ENCODE measurements at places on chromosomes 16 and 17.

- DNase-seq = no peak
Observed at GRCh38 chr16:67026570-67026969, 2.4 kb upstream of the CBFB start.

- DNase-seq = no peak
Observed at GRCh38 chr17:43330876-43331639, 67.7 kb upstream of the ARL4D start.

GRCh38 chr17:77707546-77707945, 251.0 kb upstream of the TNRC6C start:
- no peak for DNase-seq

GRCh38 chr17:28716740-28717577, 709 bp downstream of the RAB34 start:
- DNase-seq = peak; percentile 51

- no peak for DNase-seq
Observed at GRCh38 chr17:67993998-67994361, 2.3 kb downstream of the C17orf58 start.

DNA sequence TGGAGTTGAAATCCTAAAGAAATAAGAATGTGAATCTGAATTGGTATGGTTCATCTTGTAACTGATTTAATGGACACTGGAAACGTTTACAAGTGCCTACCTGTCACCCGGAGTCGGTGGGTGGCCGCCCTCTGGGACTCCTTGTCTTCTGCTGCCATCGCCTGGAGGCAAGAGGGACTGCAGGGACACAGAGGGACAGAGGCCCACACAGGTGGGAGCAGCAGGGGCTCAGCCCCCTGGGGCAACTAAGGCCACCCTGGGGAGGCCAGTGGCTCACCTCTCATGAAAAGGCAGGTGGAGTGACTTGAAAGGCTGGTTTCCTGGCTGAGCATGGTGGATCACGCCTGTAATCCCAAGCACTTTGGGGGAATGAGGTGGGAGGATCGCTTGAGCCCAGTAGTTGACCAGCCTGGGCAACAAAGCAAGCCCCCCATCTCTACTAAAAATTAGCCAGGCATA, 23.2 kb downstream of the TMEM92 start:
- DNase-seq = peak; percentile 63

DNA sequence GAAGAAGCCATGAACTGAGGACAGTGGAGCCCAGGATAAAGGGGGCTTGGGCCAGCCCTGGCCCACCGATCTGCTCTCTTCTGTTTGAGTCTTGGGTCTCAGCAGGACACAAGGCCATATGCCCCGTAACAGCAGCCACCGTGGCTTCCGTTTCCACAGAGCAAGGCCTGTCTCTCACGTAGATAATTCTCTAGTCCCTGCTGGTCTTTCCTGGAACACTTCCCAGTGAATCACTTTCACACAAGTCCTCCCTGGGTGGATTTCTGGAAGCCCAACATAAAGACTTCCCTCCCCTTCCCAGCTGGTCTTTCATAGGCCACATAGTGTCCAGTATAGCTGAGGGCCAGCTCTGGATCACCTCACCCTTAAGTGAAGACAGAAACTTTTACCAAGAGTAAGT, 19.9 kb upstream of the C16orf78 start:
- no peak for DNase-seq
